RWPE1 (cell line): ENCODE measurements at places on chromosomes 11 and 22.

- no peak for DNase-seq
Measured at GRCh38 chr11:130403967-130404366, 24.4 kb downstream of the ADAMTS8 start.

- DNase-seq = no peak
Measured at GRCh38 chr11:32171445-32171844, 80.6 kb downstream of the RCN1 start.

DNA sequence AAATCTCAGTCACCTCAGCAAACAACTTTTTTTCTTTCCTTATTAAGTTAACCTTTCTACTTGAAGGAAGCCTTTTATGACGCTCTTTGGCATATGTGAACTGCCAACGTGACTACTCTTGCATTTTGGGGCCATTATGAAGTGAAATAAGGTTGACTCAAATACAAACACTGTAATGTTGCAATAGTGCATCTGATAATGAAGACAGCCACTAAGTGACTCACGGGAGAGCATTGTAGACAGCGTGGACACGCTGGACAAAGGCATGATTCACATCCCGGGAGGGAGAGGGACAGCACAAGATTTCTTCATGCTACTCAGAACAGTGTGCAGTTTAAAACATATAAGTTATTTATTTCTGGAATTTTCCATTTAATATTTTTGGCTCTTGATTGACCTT is 560.8 kb downstream of the ETS1 start:
- peak; percentile 89 for DNase-seq

- no peak for DNase-seq
Measured at GRCh38 chr11:105858841-105859240, 163.2 kb downstream of the MSANTD4 start.

DNA sequence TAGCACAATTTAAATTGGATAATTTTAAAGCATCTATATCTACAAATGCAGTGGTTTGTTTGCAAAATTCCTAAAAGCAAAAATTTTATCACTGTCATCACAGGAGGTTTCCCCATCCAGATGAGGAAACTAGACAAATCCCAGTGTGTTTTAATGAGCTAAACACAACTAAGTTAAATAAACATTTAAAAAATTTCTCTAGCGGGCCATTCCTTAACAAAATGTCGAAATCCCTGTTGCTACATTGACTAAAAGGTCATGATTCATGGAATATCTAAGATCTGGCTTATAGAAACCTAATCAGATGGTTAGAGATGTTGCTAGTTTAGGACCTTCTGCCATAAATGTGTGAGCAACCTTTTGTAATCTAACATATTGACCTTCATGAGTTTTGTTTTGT is 107.3 kb upstream of the BDNF start:
- DNase-seq = no peak
